ENCODE measurements at places on chromosomes 2 and 18.
A peak's percentile ranks its signal among the peaks of the same experiment; 100 is the strongest.

GRCh38 chr2:17747684-17748452 lies 5.7 kb downstream of the SMC6 start:
- no peak for DNase-seq

GRCh38 chr2:228359473-228359872 lies 178.0 kb upstream of the SPHKAP start:
- no peak for DNase-seq

GRCh38 chr2:240737512-240737911 lies 45.8 kb downstream of the AQP12A start:
- no peak for DNase-seq

DNA sequence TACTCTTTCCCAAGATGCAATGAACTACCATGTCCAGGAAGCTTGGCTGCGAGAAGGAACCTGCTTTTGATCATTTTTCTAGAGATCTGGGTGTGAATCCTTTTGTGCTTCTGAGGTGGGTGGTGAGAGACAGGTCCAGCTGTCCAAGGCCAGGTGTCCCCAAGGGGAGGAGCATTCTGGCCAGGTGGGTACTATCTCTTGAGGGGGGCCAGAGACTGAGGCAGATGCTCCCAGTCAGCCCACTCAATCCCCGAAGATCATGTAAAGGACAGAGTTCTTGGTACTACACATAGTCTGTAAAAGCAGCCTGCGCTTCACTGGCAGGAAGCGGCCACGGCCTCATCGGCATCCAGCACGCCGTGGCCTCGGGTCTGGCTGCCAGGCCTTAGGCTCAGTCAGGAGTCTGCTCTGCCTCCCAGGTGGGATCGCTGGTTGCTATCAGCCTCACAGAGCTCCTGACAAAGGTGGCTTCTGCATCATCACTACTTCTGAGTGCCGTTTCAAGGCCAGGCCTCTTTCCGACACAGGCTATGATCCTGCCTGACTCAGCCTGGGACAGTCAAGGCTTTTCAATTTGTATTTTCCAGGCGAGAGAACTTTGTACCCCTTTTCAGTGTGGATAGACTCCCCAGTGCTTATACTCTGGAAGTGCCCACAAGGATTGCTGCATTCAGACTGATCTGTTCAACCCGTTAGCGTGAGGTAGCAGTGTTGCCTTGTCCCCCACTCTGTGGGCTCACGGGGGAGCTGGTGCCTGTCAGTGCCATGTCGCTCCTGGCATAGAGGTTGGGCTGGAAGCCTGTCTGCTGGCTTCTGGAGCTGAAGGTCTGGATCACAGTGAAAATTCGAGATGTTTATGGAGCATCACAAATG lies 29.1 kb downstream of the STK25 start:
- DNase-seq = no peak

DNA sequence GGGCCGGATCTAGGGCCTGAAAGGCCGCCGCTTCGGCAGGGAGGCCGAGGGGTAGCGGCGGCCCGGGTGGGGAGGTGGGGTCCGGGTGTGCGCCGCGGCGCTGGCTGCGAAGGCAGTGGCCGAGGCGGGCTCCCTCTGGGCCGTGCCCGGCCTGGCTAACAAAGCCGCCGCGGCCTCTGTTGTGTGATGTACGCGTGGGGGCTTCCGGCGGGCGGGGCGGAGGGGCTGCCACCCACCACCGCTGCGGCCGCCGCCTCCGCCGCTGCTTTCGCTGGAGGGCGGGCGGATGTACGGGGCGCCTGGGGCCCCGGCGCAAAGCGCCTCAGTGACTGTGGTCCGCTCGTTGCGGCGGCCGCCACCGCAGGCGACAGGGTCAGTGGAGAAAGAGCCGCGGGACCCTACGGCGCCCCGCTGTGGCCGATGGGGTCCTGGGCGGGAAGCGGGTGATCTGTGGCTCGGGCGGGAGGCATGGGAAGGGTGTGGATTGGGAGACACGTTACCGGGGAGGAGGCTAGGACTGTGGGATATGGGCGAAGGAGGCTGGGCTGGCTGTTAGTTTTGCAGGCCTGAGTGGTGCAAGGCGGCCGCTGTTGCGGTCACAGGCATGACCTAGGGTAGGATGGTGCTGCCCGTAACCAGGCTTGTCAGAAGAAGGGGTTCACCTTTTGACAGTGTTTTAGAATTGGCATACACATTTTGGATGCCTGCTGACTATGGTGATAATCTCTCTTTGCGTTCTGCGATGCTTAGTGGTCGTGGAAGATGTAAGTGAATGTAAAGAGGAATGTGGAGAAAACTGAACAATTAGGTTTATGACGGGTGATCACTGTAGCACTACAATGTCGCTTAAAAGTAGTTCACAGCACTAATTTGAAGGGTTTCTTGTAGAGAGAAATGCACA lies 662 bp downstream of the BZW1 start:
- DNase-seq = peak; percentile 54

DNA sequence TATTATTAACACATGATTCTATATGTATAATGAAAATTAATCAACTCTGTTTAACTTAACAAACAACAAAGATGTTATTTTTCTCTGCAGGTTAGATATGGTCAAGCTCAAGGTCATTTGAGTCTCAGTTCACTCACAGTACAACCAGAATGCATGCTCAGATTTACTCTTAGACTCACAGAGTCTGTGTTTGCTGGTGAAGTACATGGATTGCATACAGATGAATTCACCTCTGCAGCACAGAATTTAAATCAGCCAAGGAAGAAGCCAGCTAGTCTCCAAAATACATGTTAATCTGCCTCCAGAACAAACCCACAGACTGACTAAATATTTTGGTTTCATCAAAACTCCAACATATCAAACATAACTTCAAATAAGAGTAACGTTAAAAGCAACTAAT lies 424.5 kb downstream of the RAD51AP2 start:
- DNase-seq = no peak
